ENCODE measurements at places on chromosomes 5 and 9.

GRCh38 chr9:19689328-19690101, 99.3 kb downstream of the SLC24A2 start:
- DNase-seq, result no peak

GRCh38 chr5:51958473-51958872, 575.2 kb downstream of the ISL1 start:
- DNase-seq, result no peak

GRCh38 chr9:127538849-127539258, 73.2 kb upstream of the STXBP1 start:
- no peak for DNase-seq

DNA sequence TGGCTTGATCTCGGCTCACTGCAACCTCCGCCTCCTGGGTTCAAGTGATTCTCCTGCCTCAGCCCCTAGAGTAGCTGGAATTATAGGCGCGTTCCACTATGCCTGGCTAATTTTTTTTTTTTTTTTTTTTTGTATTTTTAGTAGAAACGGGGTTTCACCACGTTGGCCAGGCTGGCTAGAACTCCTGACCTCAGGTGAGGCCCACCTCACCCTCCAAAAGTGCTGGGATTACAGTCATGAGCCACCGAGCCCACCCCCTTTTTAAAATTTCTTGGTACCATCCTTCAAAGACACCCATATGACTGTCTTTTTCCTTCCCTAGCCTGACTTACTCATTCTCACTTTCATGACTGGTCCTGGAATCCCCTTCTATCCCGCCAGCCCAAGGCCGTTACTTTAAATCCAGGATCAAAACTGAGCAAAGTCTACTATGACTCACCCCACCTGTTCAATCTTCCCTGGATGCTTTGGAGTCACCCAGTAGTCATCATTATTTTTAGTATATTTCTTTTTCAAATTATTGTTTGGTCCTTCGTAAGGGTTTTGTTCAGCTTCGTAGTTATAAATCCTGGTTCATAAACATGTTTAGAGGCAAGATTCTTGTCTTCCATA, 1.2 kb upstream of the TBCA start:
- no peak for DNase-seq

DNA sequence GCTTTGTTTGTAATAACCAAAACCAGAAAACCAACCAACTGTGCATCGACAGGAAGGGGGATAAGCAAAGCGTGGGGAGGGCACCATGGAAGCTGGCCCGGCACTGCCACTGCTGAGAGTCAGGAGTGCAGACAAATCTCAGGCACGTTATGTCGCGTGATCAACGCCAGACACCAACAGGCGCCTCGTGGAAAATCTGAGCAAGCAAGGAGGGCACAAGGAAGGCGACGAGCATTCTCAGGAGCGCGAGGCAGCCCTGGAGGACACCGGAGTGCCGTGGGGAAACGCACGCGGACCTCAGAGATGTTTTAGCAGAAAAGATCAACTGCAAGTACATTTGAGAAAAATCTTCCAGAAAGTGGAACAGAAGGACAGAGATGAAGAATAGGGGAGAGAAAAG, 15.1 kb upstream of the NSMF start:
- no peak for DNase-seq

- no peak for DNase-seq
Observed at GRCh38 chr5:62316176-62316502, 10.1 kb downstream of the KIF2A start.

GRCh38 chr9:35172878-35173277, 11.1 kb downstream of the UNC13B start:
- no peak for DNase-seq

DNA sequence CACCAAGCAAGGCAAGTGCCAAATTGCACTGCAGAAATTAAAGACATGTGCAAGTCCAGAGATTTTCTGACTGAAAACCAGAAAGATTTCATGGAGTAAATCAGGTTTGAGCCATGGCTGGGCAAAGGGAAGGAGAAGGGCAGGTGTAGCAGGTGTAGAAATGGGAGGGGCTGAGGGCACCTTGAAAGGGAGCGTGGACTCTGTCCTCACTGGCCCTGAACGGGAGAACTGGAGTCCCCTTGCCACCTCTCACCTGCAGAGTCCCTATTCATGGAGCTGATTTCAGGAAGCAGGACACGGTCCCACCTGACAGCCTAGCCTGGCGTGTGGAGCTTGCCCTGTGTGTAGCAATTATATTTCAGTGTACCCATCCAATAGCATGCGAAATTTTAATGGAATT, 46.3 kb downstream of the UBE2QL1 start:
- DNase-seq, result no peak

- no peak for DNase-seq
Observed at GRCh38 chr9:15837079-15837679, 284.3 kb downstream of the CCDC171 start.

- DNase-seq, result no peak
Observed at GRCh38 chr9:12640016-12640587, 53.1 kb upstream of the TYRP1 start.

- DNase-seq, result no peak
Observed at GRCh38 chr5:1777281-1778137, 22.1 kb downstream of the MRPL36 start.

GRCh38 chr9:25948182-25948581, 269.9 kb upstream of the TUSC1 start:
- DNase-seq, result no peak

DNA sequence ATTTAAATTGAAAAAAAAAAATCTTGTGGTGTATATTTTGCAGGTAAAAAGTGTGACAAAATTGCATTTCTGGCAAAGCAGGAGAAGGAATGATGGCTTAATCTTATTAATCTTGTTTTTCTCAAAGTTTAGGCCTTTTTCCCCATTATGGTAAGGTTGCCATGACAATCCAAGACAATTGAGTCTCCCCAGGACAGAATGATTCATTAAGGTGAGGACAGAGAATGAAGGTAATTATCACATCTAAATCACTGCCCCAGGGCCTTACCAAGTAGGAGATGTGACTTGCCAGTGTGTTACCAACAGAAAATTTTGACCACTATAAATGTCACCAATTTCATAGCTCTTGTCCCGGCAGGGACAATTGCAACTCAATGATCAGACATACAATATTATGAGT, 439.2 kb downstream of the DNAH5 start:
- DNase-seq, result no peak

GRCh38 chr9:137521405-137521985, 28.7 kb downstream of the PNPLA7 start:
- DNase-seq, result no peak

GRCh38 chr5:33074548-33074947, 363.4 kb downstream of the NPR3 start:
- no peak for DNase-seq

DNA sequence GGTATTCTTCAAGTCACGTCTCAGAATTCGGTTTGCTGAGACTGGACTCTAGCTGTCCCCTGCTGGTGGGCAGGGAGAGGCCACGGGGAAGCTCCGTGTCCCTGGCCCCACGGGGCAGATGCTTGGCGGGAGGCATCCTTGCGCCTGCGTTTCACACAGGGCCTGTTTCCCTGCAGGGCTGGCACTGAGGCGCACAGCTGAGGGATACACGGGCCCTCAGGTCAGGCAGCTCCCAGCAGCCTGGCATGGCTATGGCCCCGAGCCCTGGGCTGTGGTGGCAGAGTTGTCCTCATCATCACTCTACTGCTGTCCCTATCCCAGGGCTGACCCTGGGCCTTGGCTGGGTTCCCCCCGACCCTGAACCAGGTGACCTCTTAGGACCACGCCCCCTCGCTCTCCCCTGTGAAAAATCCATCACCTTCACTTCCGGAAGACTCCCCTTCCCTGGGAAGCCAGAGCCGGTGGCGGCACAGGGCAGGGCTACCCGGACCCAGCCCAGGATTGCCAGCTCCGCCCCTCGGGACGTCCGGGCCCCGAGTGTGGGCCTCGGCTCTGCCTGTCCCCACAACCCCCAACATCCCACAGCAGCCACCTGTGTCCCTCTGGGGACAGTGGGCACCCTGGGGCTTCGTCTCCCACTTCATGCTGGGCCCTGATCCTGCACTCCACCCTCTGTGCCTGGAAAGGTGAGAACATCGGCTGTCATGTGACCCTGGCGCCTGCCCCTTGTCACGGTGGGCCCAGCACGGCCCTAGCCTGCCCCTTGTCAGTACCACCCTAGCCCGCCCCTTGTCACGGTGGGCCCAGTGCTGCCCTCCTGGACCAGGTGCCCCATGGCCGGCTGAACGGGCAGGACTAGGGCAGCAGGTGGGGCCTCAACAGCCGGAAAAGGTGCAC, 5.0 kb downstream of the DPP7 start:
- DNase-seq, result no peak

- DNase-seq, result no peak
Observed at GRCh38 chr9:138061631-138062030, 184.0 kb downstream of the CACNA1B start.

DNA sequence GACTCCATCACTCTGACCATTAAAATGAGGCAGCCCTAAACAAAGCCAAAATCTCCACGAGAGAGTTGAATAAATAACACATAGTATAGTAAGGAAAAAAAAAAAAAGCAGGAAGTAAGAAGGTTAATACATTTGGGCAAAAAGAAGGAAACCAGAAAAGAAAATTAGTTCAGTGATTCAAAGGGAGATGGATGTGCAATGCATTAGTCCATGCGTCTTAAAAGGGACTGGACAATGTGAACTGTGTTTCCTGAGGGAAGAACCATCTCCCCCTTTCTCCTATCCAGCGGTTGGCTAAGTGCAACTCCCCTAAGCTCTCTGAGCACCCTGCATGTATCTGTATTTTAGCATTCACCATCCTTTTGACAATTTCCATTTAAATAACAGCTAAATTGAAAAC, 1.4 kb downstream of the ANKRA2 start:
- DNase-seq, result no peak

GRCh38 chr5:43236653-43237355, 44.8 kb downstream of the NIM1K start:
- DNase-seq, result no peak

DNA sequence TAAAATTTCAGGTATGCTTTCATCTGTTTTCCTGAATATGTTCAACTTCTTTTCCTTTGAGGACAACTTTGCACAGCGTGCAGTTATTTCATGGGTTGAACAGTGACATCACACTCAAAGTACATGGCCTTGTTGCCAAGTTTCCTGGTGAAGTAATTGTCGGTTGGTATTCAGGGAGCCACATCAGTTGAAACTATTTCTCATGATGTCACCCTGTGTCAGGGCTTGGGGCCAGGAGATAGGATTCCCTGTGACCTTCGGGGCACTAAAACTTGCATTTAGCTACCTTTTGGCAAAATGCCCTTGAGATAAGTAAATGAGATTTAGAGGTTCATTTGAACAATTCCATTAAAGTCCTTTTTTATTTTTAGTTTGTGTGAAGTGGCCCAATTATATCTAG, 383.9 kb downstream of the SH3GL2 start:
- no peak for DNase-seq

- no peak for DNase-seq
Observed at GRCh38 chr5:125823572-125823971, 599.6 kb upstream of the GRAMD2B start.

All from stimulated activated CD8-positive, alpha-beta memory T cell treated with anti-CD3 and anti-CD28 coated beads, Interleukin-4, amount 100 ng/mL, for 4 hours (primary cell).